ENCODE measurements at places on chromosomes 7 and 10.
A peak's percentile ranks its signal among the peaks of the same experiment; 100 is the strongest.

DNA sequence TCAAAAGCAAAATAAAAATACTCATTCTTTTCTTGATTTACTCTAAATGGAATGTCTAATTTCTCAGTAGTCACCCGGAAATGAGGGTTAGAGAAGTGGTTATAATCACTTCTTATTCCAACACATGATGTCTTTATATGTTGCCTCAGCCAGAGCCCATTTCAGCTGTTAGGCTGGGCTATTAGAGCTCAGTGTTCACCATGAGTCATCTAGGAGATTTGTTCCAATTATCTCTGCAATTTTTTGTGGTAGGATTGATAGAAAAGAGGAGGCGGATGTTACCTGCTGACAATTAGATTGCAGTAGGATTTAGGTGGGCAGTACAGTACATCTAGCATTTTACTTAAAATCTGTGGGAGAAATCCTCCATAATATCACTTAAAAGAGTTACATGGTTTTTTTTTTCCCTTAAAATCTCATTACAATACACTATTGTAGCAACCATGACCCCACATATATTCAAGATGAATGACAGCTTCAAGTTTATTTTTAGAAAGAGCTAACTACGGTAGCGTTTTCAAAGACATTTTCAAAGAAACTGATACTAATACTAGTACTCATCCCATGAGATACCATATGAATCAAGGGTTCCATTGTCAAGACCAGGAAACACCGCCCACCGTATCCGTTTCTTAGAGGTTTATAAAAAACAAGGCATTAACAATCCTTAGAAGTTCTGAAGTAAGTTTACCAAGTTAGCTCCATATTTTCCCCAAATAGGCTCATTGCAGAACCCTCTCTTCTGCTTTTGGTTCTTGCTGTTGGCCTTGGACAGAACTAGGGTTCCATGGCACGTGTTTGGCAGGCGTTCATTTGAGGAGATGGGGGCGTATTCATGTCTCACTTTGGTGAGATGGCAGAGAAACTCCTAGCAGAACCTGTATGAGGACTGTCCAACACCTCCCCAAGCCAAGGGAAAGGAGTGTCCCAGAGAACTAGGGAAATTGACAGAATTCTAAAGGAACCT, 10.4 kb downstream of the CPA2 start:
- no peak for DNase-seq

- no peak for DNase-seq
Observed at GRCh38 chr7:98777051-98777450, 92.8 kb downstream of the TMEM130 start.

GRCh38 chr10:20287586-20287985, 471.4 kb downstream of the PLXDC2 start:
- no peak for DNase-seq

GRCh38 chr10:101536800-101537199, 51.3 kb downstream of the POLL start:
- DNase-seq, result no peak

GRCh38 chr7:18698258-18698734, 202.7 kb downstream of the HDAC9 start:
- no peak for DNase-seq

DNA sequence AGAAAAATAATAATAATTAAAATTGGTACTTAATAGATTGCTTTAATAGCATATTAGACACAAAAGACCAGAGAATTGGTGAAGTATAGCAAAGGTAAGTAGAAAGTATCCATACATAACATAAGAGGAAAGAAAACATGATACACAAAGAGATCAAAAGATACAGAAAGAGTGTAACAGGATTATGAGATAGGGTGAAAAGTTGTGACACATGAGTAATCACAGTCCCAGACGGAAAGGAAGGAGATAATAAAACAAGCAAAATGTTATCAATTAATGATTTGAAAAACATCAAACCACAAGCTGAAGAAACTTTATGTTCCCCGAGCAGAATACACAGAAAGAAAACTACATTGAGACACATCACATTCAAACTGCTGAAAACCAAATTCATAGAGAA, 10.5 kb downstream of the TCAF1 start:
- no peak for DNase-seq

- DNase-seq, result no peak
Observed at GRCh38 chr7:36264913-36265516, 112.0 kb downstream of the EEPD1 start.

DNA sequence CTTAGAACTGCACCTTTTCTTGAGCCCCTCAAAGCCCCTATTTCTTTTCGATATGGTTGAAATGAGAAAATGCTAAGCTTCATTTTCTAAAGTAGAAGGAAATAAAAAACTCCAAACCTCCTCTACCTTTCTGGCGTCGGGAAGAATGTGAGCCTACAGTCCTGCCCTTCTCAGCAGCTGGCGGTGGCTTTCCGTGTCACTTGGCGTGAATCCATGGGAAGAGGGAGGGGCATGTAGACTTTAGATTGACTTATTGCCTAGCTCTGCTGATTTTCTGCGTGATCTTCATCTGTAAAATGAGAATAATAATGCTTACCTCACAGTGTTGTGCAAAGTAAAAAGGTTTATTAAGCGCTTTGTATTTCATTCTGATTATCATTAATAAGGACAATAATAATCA, 35.0 kb downstream of the PRR15 start:
- DNase-seq, result no peak

DNA sequence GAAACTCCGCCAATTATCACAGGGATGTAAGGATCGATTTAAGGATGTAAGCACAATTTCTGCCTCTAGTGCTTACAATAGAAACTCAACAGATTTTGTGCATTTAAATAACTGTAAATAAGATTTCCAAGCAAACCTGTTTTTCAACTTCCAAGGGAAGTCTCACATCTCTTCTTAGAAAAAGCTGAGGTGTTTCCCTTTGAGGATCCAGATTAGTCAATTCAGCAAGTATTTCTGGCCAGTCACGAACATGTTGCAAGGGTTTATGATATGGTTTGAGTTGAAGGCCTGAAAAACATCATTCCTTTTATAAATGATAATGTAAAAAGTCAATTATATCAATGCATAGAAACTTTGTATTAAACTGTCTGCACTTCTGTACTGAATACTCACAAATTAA, 23.9 kb downstream of the KRIT1 start:
- DNase-seq, result no peak

DNA sequence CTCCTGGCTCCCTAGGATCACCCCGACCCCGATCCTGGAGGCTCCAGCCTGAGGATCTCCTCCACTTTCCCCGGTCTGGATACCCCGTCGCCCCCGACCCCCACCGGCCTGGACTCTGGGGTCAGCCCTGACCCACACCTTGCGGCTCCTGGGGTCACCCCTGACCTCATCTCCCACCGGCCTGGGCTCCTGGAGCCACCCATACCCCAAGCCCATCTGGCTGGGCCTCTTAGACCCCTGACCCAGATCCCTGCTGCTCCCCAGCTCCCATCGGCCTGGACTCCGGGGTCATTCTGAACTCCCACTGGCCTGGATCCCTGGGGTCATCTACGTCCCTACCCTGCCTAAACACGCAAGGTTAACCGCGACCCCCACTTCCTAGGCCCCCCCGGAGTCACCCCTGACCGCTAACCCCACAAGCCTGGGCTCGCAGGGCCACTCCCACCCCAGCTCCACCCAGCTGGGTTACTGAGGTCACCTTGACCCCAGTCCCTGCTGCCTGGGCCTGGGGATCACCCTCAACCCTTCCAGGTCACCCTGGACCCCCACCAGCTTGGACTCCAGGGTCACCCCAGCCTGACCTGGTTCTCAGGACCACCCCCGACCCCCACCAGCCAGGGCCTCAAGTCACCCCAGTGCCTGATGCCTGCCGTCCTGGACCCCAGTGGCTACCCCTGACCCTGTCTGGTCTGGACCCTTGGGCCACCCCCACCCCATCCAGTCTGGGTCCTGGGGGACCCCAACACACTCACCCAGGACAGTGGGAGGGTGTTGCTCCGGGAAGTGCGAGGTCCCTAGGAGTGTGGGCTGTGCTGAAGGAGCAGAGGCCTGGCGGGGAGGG, 1.2 kb downstream of the FOXK1 start:
- DNase-seq, result peak; percentile 7

DNA sequence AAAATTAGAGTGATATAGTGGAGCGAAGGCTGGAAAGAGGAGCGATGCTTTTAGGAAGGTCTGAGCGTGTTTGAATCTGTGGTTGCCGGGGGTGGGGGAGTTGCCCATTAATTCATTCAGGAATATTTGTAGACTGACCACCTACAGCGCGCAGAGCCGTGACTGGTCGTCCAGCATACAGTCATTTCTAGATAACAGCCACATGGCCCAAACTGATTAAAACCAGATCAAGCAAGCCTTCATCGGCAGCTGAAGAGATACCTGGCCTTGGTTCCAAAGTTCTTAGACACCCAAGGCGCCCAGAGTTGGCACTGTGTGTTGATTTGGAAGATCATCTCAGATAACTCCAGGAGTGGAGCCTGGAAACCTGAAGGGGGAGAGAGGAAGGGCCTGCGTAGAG, 1.7 kb downstream of the PROSER2 start:
- DNase-seq, result no peak

GRCh38 chr7:121510302-121510701, 114.2 kb upstream of the FAM3C start:
- no peak for DNase-seq

- DNase-seq, result no peak
Observed at GRCh38 chr7:130918129-130919052, 184.4 kb upstream of the KLF14 start.
